ENCODE measurements at places on chromosomes 5 and 9. TPM values are rescaled to one million over a fixed set of nuclear protein-coding genes. Genes with fewer than 3 reads are reported as not detected.

The PCDHA11 gene
- total RNA-seq: not detected

The FAM153A gene
- not detected for total RNA-seq

The FAT2 gene
- total RNA-seq: 78.3 TPM

The ZDHHC11B gene
- not detected for total RNA-seq

The FLT4 gene
- total RNA-seq: 0.08 TPM

The SPATA31D4 gene
- total RNA-seq: not detected

The SARDH gene
- 0.27 TPM for total RNA-seq

The ANKHD1 gene
- 30.6 TPM for total RNA-seq

The PKN3 gene
- 7.6 TPM for total RNA-seq

The UQCRQ gene
- 284 TPM for total RNA-seq

The TEX48 gene
- not detected for total RNA-seq

The GRIN1 gene
- total RNA-seq: 0.04 TPM

The CDKN2B-AS1 gene
- total RNA-seq: 0.23 TPM

The SLC4A9 gene
- total RNA-seq: not detected

The FCN1 gene
- not detected for total RNA-seq

The SLIT3 gene
- 13.8 TPM for total RNA-seq

The FOXD4L6 gene
- not detected for total RNA-seq

The GAPT gene
- not detected for total RNA-seq

The IFNA10 gene
- total RNA-seq: not detected

The SPAG8 gene
- 0.04 TPM for total RNA-seq

The RASEF gene
- 0.55 TPM for total RNA-seq

The MYMK gene
- total RNA-seq: not detected

The MELK gene
- 45.8 TPM for total RNA-seq

The OR13C8 gene
- total RNA-seq: not detected

The CXCL14 gene
- 15.5 TPM for total RNA-seq

The IPPK gene
- 20.1 TPM for total RNA-seq

The ENC1 gene
- 31.8 TPM for total RNA-seq
